ENCODE measurements at places on chromosomes 5 and 9.

DNA sequence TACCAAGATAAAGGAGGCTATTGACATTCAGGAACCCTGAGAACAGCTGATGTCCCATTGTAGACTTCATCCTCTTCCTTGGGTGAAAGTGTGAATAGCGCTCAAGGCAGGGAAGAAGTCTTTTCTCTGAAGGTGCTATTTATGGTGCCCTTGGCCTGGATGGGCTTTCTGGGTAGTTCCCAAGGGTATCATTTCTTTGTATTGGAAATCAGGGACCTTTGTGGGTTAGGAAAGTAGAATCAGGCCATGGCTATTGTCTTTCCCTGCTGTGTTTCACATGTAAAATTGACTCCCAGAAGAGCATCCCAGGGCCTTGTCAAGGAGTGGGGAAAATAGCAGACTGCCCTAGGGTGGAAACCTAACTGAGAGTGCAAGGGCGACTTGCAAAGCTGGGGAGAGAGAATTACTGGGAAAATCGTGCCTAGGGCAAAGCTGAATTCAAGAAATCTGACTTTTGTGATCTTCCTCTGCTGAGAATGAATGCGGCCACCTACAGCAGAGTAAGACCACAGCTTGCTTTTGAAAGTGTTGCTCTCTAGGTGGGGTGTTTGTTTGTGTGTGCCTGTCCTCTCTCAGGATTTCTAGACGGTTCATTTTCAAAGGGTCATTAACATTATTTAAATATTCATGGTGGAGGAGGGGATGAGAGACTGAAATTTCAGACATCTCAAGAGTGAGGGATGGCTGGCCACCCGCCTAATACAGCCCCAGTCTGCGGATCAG is 160.6 kb downstream of the C9orf152 start:
- no peak for DNase-seq

GRCh38 chr5:80761176-80761575 is 106.4 kb upstream of the DHFR start:
- DNase-seq = no peak

- DNase-seq = no peak
Observed at GRCh38 chr5:2415678-2416077, 335.8 kb downstream of the IRX2 start.

- DNase-seq = no peak
Observed at GRCh38 chr9:104766025-104766424, 2.1 kb downstream of the NIPSNAP3B start.

DNA sequence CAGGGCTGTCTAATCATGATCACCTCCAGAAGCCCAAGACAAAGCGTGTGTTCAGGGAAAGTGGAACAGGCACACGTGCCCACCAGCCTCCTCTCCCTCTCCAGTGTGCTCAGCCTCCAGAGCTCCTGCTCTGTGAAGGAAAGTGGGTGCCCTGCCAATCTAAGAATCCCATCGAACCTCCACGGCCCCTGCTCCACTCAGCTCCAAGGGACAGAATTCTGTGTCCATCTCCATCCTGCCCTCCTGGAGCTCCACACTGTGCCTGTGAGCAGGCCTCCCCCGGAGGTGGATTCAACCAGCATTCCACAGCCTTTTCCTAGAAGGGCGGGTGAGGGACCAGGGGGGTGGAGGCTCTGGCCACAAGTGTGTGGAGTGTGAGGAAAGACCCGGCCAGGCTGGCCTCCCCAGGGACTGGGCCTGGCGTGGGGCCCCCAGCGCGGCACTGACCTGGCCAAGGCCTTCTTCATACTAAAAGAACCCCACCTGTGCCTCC is 6.0 kb downstream of the EEIG1 start:
- no peak for DNase-seq

GRCh38 chr5:23025629-23026233 is 172.6 kb upstream of the CDH12 start:
- no peak for DNase-seq

GRCh38 chr5:144731786-144732185 is 561.1 kb downstream of the KCTD16 start:
- DNase-seq = no peak

- DNase-seq = no peak
Observed at GRCh38 chr9:89956907-89957306, 352.1 kb downstream of the GADD45G start.

- no peak for DNase-seq
Observed at GRCh38 chr5:111892949-111893348, 136.0 kb upstream of the NREP start.

Data from MV-4-11 (cell line).